Esophagus squamous epithelium (tissue), 5 donors: ENCODE measurements at places on chromosomes 3 and 15.

DNA sequence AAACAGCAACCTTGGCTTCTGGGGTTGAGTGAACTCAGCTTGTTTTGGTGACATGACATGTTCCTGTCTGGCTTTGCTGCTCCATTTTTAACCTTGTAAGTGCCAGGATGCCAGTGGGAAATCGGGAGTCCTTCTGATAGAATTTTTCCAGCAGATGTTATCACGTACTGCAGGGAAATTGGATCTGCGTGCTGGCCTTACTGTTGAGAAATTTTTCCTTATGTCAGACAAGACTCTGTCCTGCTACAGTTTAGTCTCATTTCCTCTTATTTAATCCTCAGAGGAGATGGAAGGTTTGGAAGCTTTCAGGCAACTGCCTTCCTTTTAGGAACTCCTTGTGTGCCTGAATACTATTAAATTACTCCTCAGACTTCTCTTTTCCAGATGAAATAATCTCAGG lies 80.6 kb downstream of the PGPEP1L start:
- no peak for DNase-seq

DNA sequence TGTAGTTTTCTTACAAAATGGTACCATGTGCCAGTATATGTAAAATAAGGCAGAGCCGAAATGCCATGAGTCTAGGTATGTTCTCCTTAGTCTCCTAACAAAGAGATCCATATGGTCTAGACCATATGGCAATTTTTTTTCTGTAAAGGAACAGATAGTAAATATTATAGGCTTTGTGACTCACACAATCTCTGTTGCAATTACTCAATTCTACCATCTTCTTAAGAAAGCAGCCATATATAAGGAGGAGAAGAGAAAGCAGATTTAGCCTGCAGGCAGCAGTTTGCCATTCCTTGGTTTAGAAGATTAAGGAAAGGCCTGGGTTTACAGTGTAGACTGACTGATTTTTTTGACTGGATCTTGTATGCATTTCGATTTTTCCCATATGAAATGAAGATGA lies 16.3 kb upstream of the BBX start:
- no peak for DNase-seq

- DNase-seq = no peak
These were observed 936.1 kb downstream of the PLOD2 start for GRCh38 chr3:145224886-145225285.

- no peak for DNase-seq
These were observed 50.9 kb upstream of the SPTSSB start for GRCh38 chr3:161422171-161422700.

- DNase-seq = no peak
These were observed 11.8 kb upstream of the RIOX2 start for GRCh38 chr3:97983933-97984491.

GRCh38 chr15:33029109-33029652 lies 165.3 kb downstream of the FMN1 start:
- no peak for DNase-seq

GRCh38 chr3:141921316-141921715 lies 44.9 kb downstream of the ATP1B3 start:
- DNase-seq = no peak

DNA sequence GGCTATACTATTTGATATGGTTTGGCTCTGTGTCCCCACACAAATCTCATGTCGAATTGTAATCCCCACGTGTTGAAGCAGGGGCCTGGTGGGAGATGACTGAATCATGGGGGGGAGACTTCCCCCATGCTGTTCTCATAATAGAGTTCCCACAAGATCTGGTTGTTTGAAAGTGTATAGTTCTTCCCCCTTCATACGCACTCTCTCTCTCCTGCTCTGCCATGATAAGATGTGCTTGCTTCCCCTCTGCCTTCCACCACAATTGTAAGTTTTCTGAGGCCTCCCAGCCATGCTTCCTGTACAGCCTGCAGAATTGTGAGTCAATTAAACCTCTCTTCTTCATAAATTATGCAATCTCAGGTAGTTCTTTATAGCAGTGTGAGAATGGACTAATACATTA lies 290.1 kb upstream of the CHRM5 start:
- no peak for DNase-seq

- DNase-seq = no peak
These were observed 476.0 kb downstream of the MFSD1 start for GRCh38 chr3:159277814-159278213.

DNA sequence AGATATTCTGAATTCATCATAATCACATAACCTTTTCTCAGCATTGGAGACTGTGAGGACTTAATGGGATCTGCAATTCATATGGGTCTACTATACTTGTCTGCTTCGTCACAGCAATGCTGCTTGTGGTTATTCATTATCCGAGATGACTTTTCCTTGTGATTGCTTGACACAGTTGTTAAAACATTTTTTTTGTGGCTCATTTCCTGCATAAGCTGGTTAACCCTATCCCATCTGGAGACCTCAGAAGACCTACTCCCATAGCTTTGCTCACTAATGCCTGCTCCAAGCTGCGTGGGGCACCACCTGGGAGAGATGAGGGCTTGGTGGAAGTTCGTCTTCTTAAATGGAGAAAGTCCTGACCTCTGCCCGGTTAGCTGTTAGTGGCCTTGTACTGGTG lies 360.8 kb downstream of the CHST2 start:
- DNase-seq = no peak

DNA sequence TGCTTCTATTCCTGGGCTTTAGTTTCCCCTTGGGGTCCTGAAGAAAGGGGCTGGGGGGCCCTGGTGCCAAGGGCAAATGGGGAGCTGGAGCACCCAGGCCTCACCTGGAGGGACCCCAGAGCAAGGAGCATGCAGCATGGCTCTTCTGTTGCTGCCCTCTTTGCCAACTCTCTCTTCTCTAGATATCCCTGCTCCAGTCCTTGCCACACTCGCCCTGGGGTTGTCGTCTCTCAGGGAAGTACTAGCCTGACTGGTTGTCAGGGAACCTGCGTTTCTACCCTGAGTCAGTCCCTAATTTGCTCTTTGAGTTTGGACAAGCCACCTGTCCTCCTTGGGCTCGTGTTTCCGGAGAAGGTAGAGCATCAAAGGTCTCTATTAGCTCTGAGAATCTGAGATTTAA lies 63.7 kb upstream of the UBE2Q2 start:
- no peak for DNase-seq

DNA sequence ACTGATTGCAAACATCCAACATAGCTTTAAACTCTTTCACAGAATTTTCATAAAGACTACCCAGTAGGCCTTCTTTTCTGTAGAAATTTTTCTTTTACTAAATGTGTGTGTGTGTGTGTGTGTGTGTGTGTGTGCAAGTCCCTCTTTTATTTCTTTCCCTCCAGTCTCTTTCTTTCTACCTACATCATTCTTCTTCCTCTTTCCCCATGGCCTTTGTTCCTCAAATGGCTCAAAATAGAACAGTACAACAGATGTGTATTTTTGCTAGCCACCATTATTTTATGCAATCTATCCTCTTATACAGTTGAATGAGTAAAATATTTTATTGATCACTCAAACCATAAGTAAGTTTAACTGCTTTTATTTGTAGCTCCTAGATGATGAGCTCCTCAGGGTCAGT lies 76.4 kb downstream of the USF3 start:
- no peak for DNase-seq

GRCh38 chr15:34726406-34727100 lies 28.2 kb downstream of the GJD2 start:
- no peak for DNase-seq

- no peak for DNase-seq
These were observed 9.4 kb downstream of the MAP6D1 start for GRCh38 chr3:183815951-183816475.

DNA sequence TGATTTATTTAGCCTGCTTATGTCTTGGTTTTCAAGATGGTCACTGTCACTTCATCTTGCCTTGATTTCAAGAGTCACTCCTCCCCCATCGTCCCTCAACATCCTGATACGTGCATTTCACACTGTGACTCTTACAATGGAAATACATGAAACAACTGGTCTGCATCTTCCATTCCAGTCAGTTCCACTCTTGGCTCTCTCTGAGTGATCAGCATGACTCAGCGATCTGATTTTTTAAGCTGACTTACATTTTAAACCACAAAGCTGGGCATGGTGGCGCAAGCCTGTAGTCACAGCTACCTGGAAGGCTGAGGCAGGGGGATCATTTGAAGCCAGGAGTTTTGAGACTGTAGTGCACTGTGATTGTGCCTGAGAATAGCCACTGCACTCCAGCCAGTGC lies 271.2 kb upstream of the ROPN1 start:
- no peak for DNase-seq

DNA sequence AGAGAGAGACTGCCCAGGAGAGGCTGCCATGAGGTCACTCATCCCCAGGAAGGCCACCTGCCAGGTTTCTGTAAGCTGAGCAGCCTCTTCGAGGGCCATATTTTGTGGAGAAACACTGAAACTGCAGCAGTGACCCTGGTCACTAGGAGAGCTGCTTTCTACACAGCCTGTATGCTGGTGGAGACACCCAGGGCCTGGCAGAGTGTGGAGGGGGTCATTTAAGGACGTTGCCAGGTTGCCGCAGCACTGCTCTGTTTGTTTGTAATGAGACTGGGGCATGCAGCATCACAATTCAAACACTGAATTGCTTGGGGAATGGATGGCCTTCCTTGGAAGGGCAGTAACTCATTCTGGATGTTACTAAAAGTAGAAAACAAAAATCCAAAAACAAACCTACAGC lies 104.9 kb upstream of the TRIM42 start:
- no peak for DNase-seq

DNA sequence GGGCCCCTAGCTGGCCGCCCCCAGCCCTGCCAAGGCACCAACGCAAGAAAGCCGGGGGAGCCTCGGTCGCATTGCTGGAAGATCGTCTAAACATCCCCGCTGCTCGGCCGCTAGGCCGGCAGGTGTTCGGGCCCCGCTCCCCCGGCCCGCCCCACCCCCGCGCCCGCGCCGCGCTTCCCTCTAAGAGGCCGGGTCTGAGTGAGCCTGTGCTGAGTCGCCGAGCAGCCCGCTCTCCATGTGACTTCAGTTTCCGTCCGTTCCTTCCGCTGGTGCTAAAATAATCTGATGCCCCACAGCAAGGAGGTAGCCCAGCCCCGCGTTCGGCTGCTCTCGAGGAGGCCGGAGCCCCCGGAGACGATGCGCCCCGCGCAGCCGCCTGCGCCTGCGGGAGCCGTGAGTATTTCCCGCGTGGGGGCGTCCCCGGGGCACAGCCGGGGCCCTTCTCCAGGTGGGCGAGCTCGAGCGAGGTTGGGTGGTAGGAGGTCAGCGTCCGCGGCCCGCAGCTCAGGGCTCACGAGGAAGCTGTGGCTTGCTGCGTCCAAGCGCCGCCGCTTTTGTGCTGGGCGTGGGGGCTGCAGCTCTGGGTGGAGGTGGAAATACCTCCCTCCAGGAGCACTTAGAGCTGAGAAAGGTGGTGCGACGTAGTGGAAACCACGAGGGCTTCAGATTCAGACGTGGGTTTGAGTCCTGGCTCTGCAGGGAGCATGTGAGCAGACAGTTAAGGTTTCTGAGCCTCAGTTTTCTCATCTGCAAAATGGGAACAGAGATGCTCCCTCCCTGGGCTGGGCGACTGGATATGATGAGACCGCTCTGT lies at the start of gene NRROS:
Gene NRROS, plus strand, starts transcription at position 212 of the 814 bp plus-strand sequence. CDS start 14,846 bp downstream, outside the sequence.
- no peak for DNase-seq

- DNase-seq = no peak
These were observed 31.1 kb upstream of the RASA2 start for GRCh38 chr3:141455603-141456300.

GRCh38 chr15:24916305-24917009 lies 38.3 kb upstream of the SNRPN start:
- DNase-seq = no peak

- no peak for DNase-seq
These were observed 1.3 kb downstream of the INKA1 start for GRCh38 chr3:49804141-49805041.
